Umbilical cord (tissue), 2 donors: ENCODE measurements at places on chromosomes 1 and 21.

DNA sequence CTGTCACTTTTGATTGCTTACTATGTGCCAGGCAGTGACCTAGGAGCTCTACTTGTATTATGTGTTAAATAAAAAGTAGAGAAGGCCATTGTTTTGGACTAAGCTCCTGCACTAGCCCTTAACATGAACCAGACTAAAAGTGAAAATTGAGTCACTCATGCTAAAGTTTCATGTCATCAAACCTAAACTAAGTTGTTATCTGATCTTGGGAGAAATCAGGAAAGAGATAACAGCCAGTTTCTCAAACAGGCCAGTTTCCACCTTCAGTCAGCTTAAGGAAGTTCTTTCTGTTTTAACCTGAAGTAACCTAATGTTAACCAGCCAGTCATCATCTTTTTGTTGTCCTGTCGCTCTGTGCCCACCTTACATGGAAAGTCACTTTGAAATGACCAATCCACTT, 102.1 kb upstream of the MARK1 start:
- DNase-seq: no peak

DNA sequence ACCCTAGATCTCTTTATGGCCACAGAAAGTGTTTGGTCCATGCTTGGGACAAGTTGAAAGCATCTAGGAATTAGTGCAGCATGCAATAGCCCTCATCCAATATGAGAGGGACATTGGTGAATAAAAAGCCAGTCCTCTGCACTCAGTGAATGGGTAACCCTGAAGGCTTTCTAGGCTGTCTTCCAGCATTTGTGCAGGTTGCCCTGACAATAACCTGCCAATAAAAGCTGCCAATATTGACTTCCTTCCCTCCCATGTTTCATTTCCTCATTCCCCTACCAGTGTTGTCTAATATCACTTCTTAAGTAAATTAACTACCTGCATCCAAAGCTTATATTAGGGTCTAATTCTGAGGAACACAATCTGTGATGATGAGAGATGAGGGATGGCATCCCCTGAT, 563.6 kb upstream of the NEGR1 start:
- no peak for DNase-seq

GRCh38 chr1:38741341-38741740, 118.2 kb downstream of the RRAGC start:
- DNase-seq: peak; percentile 93

- DNase-seq: no peak
Measured at GRCh38 chr1:218459450-218459849, 114.3 kb downstream of the TGFB2 start.

GRCh38 chr1:74596717-74597116, 76.9 kb downstream of the ERICH3 start:
- no peak for DNase-seq

- no peak for DNase-seq
Measured at GRCh38 chr1:43439781-43440180, 13.9 kb downstream of the HYI start.
